NCI-H1105 (cell line): ENCODE measurements at places on chromosomes 11 and 22.

DNA sequence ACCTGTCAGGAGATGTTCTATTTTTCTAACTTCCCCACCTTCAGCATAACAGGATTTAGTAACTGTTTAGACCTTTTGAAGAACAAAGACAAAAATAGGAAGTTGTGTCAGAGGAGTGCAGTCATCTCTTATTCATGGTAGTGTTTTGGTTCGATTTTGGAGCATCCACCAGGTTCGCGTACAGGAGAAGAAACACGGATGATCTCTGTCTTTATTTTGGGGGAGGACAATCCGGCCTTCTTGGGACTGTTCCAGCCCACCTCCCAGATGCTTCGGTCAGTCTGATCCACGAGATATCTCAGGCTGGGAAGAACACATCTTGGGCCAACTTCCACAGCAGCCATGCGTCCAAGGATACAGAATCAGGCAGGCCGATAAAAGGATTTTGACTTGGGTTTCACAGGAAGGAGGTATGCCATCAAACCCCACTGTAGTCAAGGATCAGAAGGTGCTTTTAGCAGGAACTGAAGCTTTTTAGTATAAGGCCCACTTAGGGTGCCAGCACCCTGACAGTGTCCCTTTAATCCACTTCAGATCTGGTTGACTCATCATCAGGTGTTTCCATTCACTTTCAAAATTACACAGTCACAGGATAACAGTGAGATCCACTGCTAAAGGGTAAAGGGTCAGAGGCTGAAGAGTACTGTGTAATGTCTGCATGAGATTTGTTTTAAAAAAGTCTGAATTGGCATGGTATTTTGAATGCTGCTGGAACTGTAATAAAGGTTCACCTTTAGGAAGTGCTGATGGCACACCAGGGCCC is 16.5 kb downstream of the PATZ1 start:
- no peak for DNase-seq

DNA sequence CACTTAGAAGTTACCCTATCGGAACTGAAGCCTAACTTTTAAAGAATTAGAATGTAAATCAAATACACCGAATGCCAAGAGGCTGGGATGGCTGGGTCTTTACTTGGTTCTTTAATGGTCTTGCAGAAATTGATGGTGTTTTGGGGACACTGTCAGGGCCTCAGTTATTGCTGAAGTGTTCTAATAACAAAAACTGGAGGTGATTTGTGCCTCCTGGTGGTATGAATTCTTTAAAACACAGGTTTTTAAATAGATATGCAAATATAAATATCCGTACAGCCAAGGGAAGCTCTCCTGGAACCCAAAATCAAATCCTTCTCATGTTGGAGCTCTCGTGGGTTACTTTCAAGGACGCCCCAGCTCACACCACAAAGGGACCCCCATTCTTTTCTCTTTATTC is 19.3 kb upstream of the TMPRSS5 start:
- no peak for DNase-seq

DNA sequence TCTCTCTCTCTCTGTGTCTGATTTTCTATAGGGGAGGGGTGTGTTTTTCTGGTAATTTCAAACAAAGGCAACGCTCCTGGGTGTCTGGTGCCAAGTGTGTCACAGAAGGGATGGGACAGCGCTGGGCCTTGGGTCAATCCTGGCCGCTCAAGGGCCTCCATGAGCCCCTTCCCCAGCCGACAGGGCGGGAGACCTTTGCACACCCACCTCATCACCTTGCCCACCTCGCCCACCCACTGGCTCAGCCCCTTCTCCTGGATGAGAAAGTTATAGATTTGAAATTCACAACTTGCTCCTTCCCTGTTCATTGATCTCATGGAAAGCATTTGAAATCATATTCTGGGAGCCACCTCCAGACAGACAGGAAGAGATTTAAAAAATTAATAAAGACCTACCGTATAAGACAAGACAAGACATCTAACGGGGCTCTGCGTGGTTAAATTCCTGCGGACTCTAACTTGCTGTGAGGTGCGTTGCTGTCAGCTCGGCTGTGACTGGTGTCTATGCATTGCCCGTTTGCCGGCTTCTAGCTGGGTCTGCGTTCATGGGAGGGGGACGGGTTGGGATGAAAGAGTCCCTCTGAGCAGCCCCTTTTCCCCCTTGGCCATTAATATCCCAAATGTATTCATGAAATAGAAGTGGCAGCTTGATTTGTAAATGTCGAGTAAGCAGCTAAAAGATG is 27.0 kb downstream of the MPPED1 start:
- DNase-seq: no peak

GRCh38 chr11:32426819-32427615 is 8.3 kb downstream of the WT1 start:
- DNase-seq: peak; percentile 39

GRCh38 chr11:67435031-67435726 is 2.3 kb downstream of the PTPRCAP start:
- DNase-seq: no peak

GRCh38 chr11:117366248-117366647 is 38.6 kb downstream of the CEP164 start:
- no peak for DNase-seq

DNA sequence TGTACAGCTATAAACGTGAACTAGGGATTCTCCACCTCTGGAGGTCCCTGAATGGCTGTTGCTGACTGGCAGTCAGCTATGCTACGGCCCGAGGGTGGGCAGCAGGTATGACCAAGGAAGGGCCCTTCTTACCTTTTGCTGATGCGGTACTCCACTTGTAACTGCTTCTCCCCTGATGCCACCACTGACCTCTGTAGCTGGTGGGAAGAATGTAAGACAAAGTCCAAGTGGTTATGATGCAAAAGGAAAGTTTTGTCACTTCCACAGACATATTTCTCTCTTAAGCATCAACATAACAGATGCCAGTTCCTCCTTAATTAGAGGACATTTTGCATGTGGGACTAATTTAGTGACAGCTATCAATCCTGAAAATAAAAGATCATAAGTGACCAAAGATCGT is 32.2 kb downstream of the P4HA3 start:
- no peak for DNase-seq

DNA sequence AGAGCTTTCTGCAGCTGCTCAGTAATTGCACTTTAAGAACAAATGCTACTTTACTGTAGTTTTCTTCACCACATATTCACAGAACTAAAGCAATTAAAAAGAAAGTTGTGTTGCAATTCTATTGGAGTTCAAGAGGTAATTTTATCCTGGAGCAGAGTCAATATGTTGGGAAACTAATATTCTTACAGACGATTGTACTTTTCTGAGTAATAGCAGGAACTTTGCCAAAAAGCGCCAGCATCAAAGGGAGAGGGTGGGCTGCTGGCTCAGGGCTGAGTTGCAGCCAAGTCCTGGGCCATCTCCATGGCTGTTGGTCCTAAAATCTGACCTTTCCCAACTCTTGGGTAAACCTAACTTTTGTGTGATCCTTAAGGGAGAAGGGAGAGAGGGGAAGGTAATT is 73.6 kb upstream of the MYO18B start:
- DNase-seq: peak; percentile 33

DNA sequence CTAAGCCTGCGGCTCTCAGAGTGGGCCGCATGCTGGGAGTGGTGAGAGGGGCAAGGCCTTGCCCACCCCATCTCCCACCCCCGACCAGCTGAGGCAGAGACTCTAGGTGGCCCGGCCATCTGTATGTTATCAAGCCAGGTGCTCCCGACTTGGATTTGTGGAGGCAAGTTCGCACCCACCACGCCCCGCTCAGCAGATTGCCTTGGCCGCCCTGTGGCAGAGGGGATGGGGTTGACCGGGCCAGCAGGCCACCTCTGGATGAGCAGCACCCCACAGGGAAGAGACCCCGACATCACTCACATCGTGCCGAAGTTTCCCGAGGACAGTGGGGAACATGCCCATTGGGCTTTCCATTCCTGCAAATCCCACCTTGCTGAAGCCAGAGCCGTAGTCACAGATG is 40.8 kb downstream of the DHCR7 start:
- no peak for DNase-seq

- DNase-seq: no peak
Observed at GRCh38 chr11:60281485-60281884, 1.0 kb downstream of the MS4A4A start.

DNA sequence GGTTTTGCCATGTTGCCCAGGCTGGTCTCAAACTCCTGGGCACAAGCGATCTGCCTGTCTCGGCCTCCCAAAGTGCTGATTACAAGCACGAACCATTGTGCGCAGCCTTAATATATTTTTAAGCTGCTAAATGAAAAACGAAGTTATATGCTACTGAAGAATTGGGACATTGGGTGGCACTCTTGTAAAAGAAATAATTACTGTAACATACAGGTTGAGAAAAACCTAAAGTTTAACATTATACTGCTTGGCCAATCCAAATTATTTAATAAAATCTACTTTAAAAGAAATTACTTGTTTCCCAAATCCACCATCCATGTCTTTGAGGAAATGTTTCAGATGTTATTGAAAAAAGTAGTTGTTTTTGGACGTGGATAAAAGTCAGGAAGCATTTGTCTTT is 37.9 kb upstream of the ARHGAP32 start:
- no peak for DNase-seq

GRCh38 chr11:44912270-44912987 is 38.3 kb downstream of the TP53I11 start:
- no peak for DNase-seq

GRCh38 chr11:111422494-111423249 is 43.6 kb upstream of the POU2AF1 start:
- peak; percentile 82 for DNase-seq

- DNase-seq: no peak
Observed at GRCh38 chr11:23211221-23211620, 350.9 kb upstream of the CCDC179 start.

GRCh38 chr11:111977146-111978027 is 40.2 kb downstream of the DIXDC1 start:
- DNase-seq: peak; percentile 18

GRCh38 chr11:10257478-10257877 is 36.5 kb downstream of the SBF2 start:
- no peak for DNase-seq
